ENCODE measurements at places on chromosomes 11 and 22.

GRCh38 chr22:18968011-18968749, 32.1 kb upstream of the PRODH start:
- DNase-seq: no peak

GRCh38 chr22:20517422-20517821, 10.0 kb downstream of the MED15 start:
- DNase-seq: no peak

DNA sequence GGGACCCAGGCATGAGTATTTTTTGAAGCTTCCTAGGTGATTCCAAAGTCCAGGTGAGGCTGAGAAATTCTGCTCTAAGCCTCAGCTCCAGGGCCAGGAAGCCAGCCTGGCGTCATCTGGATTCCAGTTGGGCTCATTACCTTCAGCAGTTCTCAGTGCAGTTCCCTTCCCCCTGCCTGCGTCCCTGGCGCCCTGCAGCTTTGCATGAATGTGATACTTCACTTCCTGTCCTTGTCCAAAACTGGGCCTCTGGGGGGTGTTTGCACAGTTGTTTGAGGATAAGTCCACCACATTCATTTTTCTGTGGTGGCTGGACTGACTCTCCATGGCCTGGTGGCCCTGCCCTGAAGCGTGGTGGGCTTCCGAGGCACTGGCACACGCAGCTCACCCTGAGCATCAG, 98.1 kb downstream of the TENM4 start:
- DNase-seq: no peak

- DNase-seq: peak; percentile 38
Measured at GRCh38 chr11:22976146-22976545, 115.9 kb upstream of the CCDC179 start.

GRCh38 chr22:49449377-49449776, 378.3 kb downstream of the BRD1 start:
- no peak for DNase-seq

DNA sequence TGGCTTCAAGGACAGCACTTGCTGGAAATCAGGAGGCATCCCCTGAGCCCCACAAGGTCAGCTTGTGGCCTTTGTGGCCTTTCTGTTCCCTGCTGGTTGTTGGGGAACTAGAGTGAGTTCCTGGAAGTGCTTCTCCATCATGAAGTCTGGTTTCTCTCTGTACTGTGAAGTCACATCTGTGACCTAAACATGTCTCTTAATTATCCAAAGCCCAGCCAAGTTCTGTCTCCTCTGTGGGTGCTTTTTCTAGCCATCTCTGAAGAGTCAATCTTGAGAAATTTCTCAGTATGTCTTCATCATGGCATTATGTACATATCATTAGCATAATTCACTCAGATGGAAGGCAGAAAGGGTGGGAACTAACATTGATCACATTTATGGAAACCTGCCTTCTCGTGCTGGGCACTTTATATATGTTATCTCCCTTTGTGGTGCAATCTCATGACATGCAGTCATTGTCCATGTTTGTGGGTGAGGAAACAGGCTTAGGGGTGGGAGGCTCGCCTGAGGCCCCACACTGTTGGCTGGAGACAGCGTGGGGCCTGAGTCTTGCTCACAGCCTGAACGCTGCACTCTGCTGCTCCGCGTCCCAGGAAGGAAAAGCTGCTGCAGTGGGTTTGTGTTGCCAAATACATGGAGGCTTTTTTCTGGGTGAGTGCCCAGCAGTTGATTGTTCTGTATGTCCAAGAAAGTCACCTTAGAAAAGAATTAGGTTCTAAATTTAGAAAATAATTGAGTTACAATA, 24.6 kb downstream of the IGHMBP2 start:
- DNase-seq: no peak

DNA sequence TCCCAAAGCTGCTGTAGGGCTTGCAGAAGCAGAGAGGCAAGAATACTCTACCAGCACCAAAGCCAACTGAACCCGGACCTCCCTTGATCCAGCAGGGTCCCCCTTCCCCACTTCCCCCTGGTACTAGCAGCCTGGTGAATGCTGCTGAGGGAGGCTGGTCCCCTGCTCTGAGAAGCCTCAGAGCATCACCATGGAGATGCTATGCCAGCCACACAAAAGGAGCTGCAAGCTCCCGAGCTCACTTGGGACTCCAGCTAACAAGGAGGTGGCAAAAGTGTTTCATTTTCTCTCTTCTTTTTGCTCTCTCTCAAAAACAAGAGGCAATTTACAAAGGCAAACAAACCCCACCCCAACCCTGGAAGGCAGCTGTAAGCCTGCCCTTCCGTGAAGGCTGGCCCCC, 509.8 kb downstream of the BUD13 start:
- no peak for DNase-seq

DNA sequence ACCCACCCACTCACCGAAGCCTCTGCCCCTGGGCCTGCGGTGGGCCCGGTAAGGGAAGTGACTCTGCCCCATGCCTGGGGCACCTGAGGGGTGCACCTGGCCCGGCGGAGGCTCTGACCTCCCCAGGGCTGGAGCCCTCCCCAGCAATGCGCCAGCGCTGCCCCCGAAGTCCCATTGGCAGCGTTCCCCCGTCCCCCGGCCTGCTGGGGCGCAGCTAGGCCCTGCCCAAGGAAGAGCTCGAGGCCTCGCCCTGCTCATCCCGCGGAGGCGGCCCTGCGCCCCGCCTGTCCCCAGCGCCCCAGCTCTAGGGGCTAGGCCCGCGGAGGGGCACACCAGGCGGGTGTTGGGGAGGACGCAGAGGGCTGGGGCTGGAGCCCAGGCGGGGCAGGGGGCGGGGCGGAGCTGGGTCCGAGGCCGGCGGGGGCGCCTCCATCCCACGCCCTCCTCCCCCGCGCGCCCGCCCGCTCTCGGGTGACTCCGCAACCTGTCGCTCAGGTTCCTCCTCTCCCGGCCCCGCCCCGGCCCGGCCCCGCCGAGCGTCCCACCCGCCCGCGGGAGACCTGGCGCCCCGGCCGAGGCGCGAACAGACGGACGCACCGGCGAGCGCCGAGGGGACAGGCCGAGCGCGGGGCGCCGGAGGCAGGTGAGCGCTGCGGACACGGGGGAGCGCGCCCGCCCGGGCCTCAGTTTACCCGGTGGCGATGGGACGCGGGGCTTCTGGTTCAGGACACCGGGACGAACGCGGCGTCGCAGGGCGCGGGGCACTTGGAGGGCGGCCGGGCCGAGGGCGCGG, at the start of gene EPS8L2:
Gene EPS8L2, plus strand, starts transcription at position 586 of the 793 bp plus-strand sequence. CDS start 3,177 bp downstream, outside the sequence.
- no peak for DNase-seq

- peak; percentile 49 for DNase-seq
Measured at GRCh38 chr11:19889531-19889930, 176.9 kb downstream of the NAV2 start.

- DNase-seq: no peak
Measured at GRCh38 chr11:125182573-125182972, 18.0 kb downstream of the PKNOX2 start.

DNA sequence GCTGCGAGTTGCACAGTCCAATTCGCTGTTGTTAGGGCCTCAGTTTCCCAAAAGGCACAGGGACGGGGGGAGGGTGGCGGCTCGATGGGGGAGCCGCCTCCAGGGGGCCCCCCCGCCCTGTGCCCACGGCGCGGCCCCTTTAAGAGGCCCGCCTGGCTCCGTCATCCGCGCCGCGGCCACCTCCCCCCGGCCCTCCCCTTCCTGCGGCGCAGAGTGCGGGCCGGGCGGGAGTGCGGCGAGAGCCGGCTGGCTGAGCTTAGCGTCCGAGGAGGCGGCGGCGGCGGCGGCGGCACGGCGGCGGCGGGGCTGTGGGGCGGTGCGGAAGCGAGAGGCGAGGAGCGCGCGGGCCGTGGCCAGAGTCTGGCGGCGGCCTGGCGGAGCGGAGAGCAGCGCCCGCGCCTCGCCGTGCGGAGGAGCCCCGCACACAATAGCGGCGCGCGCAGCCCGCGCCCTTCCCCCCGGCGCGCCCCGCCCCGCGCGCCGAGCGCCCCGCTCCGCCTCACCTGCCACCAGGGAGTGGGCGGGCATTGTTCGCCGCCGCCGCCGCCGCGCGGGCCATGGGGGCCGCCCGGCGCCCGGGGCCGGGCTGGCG, at the start of gene BCR:
Gene BCR, plus strand, starts transcription at position 209 of the 592 bp plus-strand sequence. CDS start 452 bp downstream, outside the sequence.
- peak; percentile 68 for DNase-seq

DNA sequence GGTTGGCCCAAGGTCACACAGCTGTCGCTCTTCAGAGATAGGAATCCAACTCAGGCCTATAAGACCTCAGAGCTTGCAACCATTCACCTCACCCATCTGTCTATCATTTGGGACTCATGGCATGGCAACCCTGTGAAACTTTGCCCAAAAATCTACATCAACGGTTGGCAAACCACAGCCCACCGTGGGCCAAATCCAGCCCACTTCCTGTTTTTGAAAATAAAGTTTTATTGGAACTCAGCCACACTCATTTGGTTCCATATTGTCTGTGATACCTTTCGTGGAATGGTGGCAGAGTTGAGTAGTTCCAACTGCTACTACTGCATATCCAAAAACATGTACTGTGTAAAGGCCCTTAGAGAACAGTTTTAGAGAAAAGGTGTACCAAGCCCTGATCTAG, 307.8 kb downstream of the MN1 start:
- no peak for DNase-seq

DNA sequence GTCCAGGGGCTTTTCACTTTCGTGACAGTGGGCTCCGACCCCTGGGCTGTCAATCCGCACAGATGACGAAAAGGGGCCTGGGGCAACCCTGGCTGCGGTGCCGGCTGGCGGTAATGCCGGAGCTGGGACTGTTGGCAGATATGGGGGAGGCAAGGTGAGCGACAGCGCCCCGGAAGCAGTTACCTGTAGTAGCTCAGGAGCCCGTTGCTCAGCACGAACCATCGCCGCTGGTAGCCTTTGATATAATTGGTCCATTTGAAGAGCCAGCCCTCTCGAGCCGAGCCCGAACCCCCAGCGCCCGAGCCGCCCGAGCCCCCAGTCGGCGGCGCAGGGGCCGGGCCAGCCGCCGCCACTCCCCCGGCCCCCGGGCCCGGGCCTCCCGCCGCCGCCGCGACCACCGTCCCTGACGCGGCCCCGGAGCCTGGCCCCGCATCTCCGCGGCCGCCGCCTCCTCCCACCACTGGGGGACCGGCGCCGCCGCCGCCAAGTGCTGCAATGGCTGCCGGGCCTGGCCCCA, 396 bp downstream of the OSBP start:
- DNase-seq: no peak

DNA sequence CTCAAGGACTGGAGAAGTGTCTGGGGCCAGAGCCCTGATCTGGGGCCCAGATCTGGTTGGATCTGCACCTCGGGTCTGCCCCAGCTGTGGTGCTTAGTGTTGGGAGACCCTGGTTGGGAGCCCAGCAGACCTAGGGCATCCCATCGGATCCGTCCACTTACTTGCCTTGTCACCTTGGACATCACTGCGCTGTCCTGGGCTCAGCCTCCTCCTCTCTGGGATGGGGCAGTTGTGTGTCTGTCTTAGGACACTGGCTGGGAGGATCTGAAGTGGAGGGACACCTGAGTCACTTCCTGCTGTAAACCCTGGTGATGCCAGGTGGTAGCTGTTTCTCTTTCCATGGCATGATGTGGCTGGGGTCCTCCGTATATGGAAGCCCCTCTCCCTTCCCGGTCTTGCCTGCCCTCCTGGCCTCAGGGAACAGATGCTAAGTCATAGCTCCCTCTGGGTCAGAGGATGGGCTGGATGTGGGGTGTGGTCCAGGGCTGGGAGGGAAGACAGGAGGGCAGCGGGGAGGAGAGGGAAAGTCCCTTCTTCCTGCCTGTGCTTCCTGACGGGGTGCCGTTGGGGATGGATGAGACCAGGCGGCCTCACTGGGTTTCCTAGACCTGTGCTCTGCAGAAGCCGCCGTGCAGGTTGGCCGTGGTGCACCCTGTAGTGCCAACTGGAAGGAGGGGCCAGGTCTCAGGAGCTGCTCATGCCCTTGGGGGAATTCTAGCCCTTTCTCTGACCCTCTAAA, 12.1 kb upstream of the OMP start:
- no peak for DNase-seq

DNA sequence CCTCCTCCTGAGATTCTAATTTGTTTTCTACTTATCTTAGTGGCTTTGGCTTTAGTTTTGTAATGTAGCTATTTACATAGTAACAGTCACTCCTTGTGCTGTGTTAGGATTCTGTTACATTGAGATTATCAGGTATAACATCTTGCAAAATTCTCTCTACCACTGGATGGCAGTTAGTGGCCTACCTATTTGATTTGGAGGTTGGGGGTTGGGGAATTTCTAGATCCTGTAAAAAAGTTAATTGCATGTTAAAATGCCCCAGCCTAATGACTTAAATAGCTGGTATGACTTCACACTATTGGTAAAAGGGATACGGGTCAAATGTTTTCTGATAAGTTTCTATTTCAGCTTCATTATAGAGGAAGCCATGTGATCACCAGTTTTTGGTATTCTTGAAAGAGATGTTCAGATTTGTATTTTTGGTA, 2.8 kb downstream of the GRK3 start:
- no peak for DNase-seq

DNA sequence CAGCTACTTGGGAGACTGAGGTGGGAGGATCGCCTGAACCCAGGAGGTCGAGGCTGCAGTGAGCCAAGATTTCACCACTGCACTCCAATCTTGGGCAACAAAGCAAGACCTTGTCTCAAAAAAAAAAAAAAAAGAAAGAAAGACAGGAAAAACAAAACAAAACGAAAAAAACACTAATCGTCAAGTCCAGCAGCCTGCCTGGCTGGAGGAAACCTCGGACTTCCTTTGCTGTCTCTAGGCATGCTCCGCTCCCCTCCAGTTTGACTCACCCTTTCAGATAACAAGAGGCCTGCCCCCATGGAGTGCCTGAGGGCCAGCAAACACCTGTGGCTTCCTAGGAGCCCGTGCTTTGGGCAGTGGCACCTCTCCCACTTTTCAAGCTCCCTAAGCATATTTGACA, 28.8 kb upstream of the CHKA start:
- DNase-seq: peak; percentile 43

DNA sequence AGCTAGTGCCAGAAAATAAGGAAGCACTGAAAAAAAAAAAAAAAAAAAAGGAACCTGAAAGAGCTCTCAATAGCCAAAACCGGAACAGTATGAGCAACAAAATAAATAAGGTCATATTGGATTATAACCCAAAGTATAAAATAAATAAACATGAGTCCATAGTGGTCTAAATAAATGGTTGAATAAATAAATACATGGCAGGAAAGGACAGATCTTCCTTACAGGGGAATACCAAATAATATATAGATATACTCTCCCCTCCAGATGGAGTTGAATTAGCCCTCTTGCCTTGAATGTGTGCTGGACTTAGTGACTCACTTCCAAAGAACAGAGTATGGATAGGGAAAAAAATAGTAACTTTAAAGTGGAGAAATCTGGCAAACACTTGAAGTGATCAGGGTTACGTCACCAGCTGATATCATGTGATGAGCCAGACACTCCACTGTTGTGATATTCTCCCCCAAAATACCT, 14.3 kb upstream of the ARRB1 start:
- peak; percentile 51 for DNase-seq

- no peak for DNase-seq
Measured at GRCh38 chr22:46142548-46143490, 7.5 kb upstream of the PPARA start.
